ENCODE measurements at places on chromosomes 5 and 9. TPM values are rescaled to one million over a fixed set of nuclear protein-coding genes. Genes with fewer than 3 reads are reported as not detected.

GRCh38 chr9:12975496-12975895 lies 200.7 kb downstream of the LURAP1L start:
- no peak for DNase-seq
- H3K4me1 ChIP-seq, result no peaks in the 10 kb centered on the region
- no peak overlapping the region for H3K27ac ChIP-seq
- no peaks in the 10 kb centered on the region for H3K36me3 ChIP-seq
- no peak overlapping the region for H3K4me3 ChIP-seq
- H3K27me3 ChIP-seq, result no peaks in the 10 kb centered on the region

- H3K4me3 ChIP-seq, result no peak overlapping the region
- H3K27me3 ChIP-seq, result no peaks in the 10 kb centered on the region
- H3K27ac ChIP-seq, result no peak overlapping the region
Measured at GRCh38 chr9:95962936-95963335, 87.4 kb downstream of the ERCC6L2 start.

The SLC6A7 gene
- total RNA-seq, result not detected

The RNF208 gene
- total RNA-seq, result 0.36 TPM

The SPOCK1 gene
- total RNA-seq, result 0.54 TPM
